ENCODE measurements at places on chromosomes 6 and 20. TPM values are rescaled to one million over a fixed set of nuclear protein-coding genes. Genes with fewer than 3 reads are reported as not detected.

OPRM1 gene
- not detected for total RNA-seq

PSORS1C2 gene
- total RNA-seq = not detected

VEGFA gene
- total RNA-seq = 136 TPM

COL9A1 gene
- total RNA-seq = 0.31 TPM

ADGRB3 gene
- 2.0 TPM for total RNA-seq

NRSN2 gene
- 43.0 TPM for total RNA-seq

ZBTB12 gene
- 8.2 TPM for total RNA-seq

CLVS2 gene
- total RNA-seq = 0.62 TPM

LBP gene
- not detected for total RNA-seq

OVOL2 gene
- total RNA-seq = 17.5 TPM

SLC9A8 gene
- total RNA-seq = 8.6 TPM

TMEM74B gene
- total RNA-seq = 12.0 TPM

RAET1G gene
- 2.1 TPM for total RNA-seq

TREM1 gene
- not detected for total RNA-seq

COL9A3 gene
- 21.2 TPM for total RNA-seq

GHRH gene
- total RNA-seq = 3.9 TPM

LGSN gene
- total RNA-seq = not detected

TAP2 gene
- 49.7 TPM for total RNA-seq

DNAAF9 gene
- total RNA-seq = 17.3 TPM

PAX1 gene
- total RNA-seq = 0.43 TPM

CTCFL gene
- total RNA-seq = 0.07 TPM

MACROD2 gene
- total RNA-seq = 6.7 TPM

OR2B6 gene
- total RNA-seq = not detected

NRN1 gene
- 6.3 TPM for total RNA-seq

RNF114 gene
- total RNA-seq = 72.1 TPM

ANGPT4 gene
- total RNA-seq = not detected

SIRPA gene
- total RNA-seq = 11.4 TPM

KCNQ5 gene
- 1.7 TPM for total RNA-seq

FAM209B gene
- total RNA-seq = not detected

ZNF334 gene
- total RNA-seq = 12.6 TPM

SLC26A8 gene
- not detected for total RNA-seq

HLA-DQB1 gene
- total RNA-seq = 12.8 TPM

HLA-DRA gene
- 2.1 TPM for total RNA-seq

AIF1 gene
- 0.59 TPM for total RNA-seq

LY6G6D gene
- not detected for total RNA-seq

PDYN gene
- total RNA-seq = 0.19 TPM

ASXL1 gene
- 94.4 TPM for total RNA-seq
